Activated CD4-positive, alpha-beta T cell treated with anti-CD3 and anti-CD28 coated beads, Interleukin-2, amount 50 U/mL, for 48 hours (primary cell): ENCODE measurements at places on chromosomes 4 and X.

GRCh38 chr4:155972098-155972497 lies 18.4 kb upstream of the CTSO start:
- no peak for DNase-seq

DNA sequence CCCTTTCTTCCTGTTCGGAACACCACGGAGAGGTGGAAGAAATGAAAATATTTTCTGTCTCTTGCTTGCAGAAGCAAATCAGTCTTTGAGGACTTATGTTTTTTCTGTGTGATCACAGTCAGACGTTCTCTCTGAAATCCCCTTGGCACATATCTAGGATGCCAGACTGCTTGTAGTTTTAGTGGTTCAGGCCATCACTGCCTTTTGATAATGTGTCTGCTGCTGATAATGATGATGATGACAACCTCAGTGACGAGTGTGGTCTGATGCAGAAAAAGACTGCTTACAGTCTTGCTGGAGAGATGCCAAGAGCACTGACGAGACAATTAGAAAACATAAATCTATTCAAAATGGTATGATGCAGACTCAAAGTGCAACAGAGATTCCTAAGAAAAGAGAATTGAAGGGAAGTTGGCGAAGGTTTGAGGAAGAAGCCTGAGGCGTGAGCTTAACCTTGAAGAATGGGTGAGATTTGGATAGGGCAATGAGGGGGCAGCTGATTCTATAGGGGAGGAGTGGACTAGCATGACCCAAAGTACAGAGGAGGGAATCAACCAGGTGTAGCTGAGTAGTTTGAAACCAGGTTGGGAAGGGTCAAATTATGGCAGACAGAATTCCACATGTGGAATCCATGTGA lies 7.9 kb downstream of the RAB33A start:
- no peak for DNase-seq

DNA sequence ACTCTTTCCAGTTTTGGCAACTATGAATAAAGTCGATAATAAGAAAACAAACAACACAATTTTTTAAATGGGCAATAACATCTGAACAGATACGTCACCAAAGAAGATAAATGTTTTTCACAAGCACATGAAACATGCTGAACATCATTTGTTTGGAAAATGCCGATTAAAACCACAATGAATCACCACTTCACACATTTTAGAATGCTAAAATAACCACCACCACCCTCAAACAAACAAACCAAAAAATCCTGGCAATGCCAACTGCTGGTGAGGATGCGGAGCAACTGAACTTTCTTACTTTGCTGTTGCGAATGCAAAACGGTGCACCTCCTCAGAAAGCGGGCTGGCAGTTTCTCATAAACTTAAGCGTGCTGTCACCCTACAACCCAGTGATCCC lies 115.9 kb downstream of the NSUN7 start:
- no peak for DNase-seq

DNA sequence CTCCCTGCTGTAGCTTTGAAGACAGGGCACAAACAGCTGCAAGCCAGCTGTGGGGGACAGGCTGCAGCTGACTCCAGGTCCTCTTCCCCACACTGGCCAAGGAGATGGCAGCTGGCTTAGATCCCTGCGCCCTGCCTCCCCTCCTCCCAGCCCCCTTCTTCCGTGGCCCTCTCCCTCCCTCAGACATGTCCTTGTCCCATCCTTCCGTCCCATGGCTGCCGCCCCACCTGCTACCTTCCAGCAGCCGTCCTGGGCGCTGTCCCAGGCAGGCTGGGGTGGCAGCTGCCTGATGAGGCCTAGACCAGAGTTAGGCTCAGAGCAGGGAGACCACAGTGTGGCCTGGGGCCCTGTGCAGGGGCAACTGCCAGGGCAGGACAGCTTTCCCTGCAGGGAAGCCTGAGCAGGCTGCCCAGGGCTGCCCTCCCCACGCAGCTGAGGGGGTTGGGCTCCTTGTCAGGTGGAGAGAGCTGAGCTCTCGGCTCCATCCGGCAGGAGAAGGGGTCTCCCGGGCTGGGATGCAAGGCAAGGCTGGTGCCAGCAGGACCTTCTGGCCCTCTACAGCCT lies 3.3 kb upstream of the BGN start:
- DNase-seq: no peak

DNA sequence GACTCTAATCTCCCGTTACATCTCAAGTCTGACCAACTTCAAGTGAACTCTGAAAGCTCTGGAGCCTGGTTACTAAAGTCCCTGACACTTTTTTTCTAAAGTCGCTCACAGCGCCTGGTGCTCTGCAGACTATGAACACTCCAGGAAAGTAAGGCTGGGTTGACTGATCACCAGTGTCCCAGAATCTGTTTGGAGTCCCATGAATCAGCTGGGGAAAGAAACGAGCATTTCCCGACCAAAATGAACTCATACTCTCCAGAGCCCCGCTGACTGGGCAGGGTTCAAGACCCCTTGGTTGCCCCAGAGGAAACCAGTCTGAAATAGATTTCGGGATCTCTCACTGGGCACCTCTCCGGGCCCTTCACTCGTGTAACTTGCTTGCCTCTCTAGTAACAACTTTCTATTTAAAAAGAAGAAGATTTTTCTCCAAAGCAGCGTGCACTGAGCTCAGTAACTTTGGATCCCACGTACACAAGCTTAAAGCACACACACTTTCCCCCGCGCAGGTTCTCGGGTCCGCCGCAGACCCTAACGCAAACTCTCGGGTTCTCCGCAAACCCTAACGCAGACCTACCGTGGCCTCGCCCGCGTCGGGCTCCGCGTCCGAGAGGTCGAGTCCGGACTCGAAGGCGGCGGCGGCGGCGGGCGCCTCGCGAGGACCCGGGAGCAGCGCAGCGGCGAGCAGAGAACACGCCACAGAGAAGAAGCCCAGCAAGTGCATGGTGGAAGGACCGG lies 964 bp downstream of the VEGFC start:
- DNase-seq: no peak

- no peak for DNase-seq
These were observed 8.3 kb upstream of the SPP1 start for GRCh38 chr4:87967193-87967592.

DNA sequence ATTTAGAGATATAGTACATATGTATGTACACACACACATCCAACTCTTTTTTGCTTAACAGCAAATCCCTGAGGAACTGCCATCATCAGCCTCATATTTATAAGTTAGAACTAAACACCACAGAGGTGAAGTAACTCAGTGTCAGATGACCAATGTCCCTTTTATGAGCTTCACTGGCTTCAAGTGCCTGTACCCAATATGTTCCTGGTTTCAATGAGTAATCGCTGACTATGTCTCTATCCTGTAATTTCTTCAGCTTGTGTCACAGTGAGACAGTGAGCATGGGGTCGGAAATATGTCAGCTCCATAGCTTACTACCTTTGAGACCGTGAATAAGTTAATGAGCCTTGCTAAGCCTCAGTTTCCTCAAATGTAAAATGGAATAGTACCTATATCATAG lies 136.2 kb upstream of the RASGEF1B start:
- DNase-seq: no peak

GRCh38 chr4:185713731-185714130 lies 98.3 kb downstream of the SORBS2 start:
- DNase-seq: no peak

DNA sequence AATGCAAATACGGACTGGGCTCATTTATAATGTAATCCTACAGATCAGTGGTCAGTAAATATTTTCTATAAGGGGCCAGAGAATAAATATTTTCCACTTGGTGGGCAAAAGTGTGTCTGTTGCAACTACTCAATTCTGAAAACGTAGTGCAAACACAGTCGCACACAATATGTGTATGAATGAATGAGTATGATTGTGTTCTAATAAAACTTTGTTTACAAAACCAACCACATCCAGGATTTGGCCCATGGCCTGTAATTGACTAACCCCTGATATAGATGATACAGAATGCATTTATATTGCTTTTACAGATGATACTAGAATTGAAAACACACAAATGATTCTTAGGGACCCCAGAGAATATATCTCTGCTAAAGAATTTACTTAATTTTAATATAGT lies 197.6 kb downstream of the ASB9 start:
- no peak for DNase-seq

DNA sequence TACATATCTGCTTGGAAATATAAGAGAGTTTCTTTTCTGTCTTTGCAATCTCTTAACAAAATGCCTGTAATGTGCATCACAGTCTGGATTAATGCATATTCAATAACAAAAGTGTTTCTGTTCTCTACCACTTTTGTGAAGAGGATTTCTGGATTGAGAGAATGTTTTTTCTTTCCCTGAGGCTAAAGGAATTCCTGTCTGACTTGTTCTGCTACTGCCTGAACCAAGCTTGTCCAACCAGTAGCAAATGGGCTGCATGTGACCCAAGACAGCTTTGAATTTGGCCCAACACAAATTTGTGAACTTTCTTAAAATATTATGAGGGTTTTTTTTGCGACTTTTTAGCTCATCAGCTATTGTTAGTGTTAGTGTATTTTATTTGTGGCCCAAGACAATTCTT lies 1133.9 kb downstream of the SH3BGRL start:
- DNase-seq: no peak

GRCh38 chr4:106355193-106355592 lies 13.4 kb downstream of the GIMD1 start:
- DNase-seq: no peak

GRCh38 chr4:140571620-140572019 lies 2.9 kb upstream of the UCP1 start:
- no peak for DNase-seq

- no peak for DNase-seq
These were observed 16.5 kb downstream of the GPR173 start for GRCh38 chrX:53065104-53065503.

DNA sequence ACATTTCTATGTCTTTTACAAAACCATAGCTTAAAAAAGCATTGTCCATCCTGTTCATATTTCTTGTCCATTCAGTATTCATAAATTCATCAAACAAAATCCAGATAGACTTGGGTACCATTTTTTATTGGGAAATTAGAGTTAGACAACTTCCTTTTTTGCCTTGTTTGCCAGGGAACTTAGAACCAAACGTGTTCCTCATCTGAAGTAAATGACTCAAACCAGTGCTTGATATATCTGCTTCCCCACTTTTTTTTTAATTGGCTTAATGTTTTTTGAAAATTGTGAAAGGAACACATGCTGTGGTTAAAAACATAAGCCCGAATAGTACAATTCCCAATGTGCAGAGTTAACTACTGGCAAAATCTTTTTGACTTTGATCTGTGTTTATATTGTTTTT lies 44.2 kb downstream of the DLG3 start:
- DNase-seq: no peak
